ENCODE measurements at places on chromosomes 6 and 20.

GRCh38 chr20:44586289-44586911 lies 4.0 kb downstream of the PKIG start:
- no peak for DNase-seq

DNA sequence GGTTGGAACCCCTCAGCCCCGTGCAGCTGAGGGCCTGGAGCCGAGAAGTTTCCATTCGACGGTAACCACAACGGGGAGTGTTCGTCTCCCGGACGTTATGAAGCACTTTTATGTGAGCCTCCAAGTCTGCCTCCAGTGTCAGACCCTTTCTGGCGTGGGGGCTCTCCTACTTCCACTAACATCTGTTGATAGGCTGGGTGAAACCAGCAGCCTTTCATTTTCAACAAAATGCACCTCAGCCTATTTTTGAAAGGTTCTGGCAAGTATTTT lies 257.4 kb downstream of the THBS2 start:
- DNase-seq, result no peak

- no peak for DNase-seq
Measured at GRCh38 chr6:145668844-145669243, 66.5 kb downstream of the EPM2A start.

- no peak for DNase-seq
Measured at GRCh38 chr6:130367767-130368166, 1.9 kb downstream of the TMEM200A start.

- DNase-seq, result no peak
Measured at GRCh38 chr20:23407781-23408464, 13.4 kb downstream of the NAPB start.

GRCh38 chr6:24686946-24687345 lies 20.1 kb downstream of the ACOT13 start:
- no peak for DNase-seq

- DNase-seq, result no peak
Measured at GRCh38 chr6:32932132-32932868, 8.5 kb downstream of the HLA-DMB start.

DNA sequence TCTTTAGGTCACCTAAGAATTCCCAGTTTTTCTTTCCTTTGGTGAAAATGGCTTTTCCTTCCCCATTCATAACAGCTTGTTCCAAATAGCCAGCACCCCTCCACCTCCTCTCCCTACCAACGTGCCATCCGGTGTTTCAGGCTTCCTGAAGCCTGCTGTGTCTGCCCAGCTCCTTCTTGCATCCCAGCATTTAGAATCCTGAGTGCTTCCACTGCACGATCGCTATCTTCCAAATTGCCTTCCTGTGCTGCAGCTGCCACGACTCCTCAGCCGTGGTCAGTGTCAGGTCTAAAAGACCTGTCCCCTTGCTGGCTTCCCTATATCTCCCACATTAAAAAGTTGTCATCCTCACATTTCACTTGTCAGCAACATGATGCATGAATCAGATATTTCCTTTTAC lies 550.3 kb upstream of the JARID2 start:
- no peak for DNase-seq

DNA sequence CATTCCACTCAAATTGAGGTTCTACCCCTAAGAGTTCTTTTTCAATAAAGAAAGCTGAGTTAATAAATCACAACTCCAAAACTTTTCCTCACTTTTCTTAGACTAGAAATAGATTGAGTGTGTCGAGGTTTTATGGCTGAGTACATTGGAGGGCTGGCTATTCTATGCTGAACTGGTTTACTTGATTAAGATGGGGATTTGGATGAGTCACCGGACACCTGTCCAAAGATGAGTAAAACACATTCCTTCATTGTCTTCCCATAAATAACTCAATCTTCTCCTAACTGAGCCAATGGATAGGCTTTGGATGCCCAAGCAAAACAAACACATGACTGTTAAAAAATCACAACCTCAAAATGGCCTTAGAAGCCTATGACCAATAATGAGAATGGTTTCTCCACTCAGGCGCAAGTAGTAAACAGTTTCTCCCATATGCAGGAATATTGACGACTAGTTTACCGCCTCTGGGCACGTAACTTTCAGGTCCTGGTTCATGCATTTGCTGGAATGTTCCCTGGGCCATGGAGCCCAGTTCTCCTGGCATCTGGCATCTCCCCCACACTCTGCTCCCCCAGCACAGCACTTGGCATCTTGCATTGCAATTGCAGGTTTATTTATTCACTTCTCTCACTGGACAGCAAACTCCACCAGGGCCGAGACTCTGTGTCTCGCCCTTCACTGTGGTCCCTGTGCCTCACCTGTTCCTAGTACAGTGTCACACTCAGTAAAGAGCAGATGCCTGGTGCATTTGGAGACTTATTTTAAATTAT lies 43.9 kb downstream of the BCAS1 start:
- no peak for DNase-seq

DNA sequence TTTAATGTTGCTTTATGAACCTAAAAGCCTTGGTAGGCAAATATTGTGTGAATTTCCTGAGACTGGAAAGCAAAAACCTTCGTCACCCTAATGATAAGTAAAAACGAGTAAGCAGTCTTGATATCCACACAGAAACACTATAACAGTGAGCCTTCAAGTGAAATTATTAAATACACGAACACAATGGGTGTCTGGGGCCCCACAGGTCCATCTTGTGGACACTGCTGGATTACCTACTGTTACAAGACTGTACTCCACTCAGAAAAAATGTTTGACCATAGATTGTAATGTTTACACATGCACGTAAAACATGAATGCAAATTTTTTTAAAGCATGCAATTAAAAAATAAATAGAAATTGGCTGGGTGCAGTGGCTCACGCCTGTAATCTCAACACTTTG lies 466.9 kb downstream of the CD83 start:
- no peak for DNase-seq

DNA sequence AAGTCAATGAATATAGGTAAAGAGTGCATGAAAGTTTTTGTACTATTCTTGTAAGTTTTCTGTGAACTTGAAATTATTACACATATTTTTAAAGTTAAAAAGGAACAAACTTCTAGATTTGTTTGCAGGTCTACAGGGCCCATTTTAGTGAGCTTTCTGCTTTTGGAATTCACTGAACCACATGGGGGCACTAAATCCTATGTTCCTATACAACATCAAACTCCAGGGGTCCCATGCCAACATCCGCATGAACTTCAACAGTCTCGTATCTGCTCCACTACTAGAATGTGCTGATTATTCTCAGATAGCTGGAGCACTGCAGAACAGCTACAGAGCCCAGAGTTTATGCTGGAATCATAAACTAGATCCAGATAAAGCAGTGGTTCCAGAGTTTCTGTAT lies 347.9 kb upstream of the SPTLC3 start:
- DNase-seq, result peak; percentile 51

DNA sequence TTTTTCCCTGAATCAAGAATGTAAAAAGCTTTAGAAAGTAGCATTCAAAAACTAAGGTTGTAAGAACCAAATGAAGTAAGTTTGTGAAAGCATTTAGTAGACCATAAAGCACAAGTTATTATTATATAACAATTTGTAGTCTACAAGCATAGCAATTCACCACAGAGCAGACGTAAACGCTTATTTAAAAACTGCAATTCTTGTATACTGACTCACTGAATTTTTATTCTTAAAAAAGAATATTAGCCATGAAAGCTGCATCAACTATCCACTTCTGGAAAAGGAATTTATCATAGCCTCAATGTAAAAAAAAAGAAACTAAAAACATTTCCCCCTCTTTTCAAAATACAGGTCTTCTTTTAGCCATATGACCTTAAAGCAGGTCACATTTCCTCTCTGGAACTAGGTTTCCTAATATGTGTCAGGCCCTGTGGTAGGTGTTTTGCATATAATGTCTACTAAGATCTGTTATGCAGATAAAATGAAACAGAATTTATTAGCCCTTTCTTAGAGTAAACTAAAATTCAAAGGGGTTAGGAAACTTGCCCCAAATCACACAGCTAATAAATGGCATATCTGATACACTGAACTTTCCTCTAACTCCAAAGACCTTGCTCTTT lies 2.1 kb downstream of the MAP3K7 start:
- no peak for DNase-seq

- DNase-seq, result no peak
Measured at GRCh38 chr6:157631412-157631811, 191.6 kb upstream of the SNX9 start.

DNA sequence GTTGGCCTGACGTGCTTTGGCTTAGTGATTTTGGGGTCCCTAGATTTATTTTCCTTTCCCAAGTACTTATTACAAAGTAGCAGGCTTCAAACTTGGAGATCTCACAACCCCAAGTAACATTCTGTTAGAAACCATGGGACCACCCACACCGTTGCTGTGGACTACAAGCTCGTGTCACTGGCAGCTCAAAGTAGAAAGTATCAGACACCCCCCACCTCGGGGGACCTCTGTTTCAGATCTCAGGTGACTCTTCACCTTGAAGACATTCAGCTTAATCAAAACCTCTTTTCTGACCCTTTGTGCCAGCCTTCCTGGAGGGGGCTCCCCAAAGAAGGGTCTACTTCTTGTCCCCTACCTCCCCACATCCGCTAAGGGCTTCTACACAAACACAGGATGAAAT lies 15.7 kb upstream of the MYT1 start:
- no peak for DNase-seq

DNA sequence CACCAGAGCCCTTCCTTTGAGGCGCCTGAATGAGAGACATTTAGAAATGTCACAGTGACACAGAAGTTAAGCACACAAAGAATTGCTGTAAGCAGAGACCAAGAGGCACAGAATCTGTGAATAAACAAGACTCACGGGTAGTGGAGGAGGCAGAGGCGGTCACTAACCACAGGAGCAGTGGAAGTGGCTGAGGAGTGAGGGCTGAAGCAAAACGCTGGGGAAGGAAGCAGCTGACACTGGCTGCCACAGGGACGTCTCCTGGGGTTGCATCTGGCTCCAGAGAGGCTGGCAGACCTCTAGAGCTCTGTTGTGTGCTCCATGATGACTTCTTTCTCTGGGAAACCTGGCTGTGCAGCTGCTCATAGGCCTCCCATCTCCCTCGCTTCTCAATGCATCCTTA lies 65.0 kb upstream of the SLC2A12 start:
- DNase-seq, result no peak

- DNase-seq, result no peak
Measured at GRCh38 chr6:40555092-40555491, 32.1 kb downstream of the LRFN2 start.

DNA sequence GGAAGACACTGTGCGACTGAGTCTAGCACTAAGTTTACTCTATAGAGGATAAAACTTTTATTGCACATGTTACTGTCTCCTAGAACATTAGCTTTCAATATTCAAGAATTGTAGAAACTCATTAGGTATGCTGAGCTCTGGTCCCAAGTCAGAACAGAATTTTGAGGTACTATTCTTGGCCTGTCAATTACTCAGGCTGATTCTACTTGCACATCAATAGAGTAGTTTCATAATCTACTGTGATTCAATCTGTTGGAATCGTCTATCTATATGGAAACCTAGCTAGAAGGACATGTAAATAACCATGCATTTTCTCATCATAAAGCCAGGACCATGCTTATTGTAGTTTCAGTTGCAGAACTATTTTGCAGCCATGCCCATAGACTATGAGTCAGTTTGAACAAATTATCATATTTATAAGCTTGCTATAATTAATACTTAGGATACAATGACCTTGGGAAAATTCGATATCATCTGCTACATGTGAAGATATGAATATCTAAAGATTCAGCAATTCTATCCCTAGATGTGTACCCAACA lies 41.6 kb downstream of the FLRT3 start:
- no peak for DNase-seq

- DNase-seq, result no peak
Measured at GRCh38 chr6:7112741-7113313, 5.1 kb downstream of the RREB1 start.

- DNase-seq, result no peak
Measured at GRCh38 chr6:37503309-37503965, 3.7 kb upstream of the CCDC167 start.

DNA sequence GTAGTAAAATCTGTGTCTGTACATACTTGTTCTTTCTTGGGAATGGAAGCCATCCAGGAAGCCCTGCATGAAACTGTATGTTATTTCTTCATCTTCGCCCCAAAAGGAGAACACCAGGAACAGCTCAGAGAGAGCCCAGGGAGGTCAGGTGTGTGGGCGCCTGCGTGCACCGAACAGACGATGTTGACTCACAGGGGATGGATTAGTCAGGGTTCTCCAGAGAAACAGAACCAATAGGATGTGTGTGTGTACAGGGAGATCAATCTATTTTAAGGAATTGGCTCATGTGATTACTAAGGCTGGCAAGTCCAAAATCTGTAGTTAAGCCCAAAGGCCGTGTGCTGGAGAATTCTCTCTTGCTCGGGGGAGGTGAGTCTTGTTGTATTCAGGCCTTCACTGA lies 45.7 kb downstream of the RNASET2 start:
- no peak for DNase-seq

- no peak for DNase-seq
Measured at GRCh38 chr6:85344996-85345395, 104.9 kb upstream of the NT5E start.

DNA sequence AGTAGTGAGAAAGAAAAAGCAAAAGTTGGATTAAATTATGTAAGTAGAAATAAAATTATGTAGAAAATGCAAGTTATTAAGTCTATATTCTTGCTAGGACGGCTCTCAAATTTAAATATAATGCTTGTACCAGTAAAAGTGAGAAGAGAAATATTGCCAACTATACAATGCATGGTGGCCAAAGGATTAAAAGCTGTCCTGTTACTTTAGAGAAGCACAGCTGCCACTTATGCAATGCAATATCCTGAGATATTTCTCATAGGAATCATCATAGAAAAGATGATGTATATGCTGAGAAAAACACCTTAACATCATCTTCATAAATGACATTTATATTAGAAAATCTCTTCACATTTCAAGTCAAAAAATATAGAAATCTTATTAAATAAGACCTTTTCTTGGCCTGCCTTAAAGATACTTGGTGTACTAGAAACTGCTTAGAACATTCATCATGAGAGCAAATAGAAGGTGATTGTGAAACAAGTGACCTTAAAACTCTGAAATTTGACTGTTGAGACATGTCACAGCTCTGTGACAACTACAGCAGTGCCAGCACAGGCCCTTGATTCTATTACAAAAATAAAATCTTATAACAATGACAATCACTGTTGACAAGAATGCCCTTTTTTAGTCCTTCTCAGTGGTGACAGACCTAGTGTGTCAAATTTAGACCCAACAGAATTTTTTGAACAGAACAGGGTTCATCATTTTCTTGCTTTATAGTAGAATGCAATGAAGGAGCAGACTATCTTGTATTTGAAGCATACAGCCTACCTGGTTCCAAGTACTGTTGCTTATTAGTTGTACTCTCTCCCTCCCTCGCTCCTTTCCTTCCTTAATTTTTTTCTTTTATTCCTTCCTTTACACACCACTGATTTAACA lies 173.1 kb downstream of the CLVS2 start:
- DNase-seq, result no peak

- DNase-seq, result no peak
Measured at GRCh38 chr6:161710698-161711097, 436.8 kb upstream of the AGPAT4 start.

DNA sequence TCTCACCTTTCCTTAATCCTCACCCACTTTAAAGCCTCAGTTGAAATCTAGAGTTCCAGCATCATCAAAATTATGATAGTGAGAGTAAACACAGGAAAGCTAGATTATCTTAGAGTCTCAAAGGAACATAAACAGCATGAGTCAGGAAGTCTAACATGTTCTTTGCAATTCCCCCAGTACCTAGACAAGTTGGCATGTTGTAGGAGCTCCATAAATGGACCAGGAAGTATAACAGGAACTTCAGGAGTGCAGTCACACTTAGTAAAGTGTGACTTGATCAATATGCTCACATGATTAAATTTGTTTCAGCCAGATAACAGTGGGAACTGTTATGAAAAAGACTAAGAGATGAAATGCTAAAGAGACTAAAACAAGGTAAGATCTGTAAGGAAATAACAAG lies 834.4 kb downstream of the EYS start:
- no peak for DNase-seq

- DNase-seq, result peak; percentile 41
Measured at GRCh38 chr20:47969426-47969825, 184.1 kb upstream of the SULF2 start.

Measured in iPS-NIHi11 (cell line).